ENCODE measurements at places on chromosomes 12 and 14.

- DNase-seq: no peak
Measured at GRCh38 chr12:57250541-57250940, 446 bp downstream of the STAC3 start.

DNA sequence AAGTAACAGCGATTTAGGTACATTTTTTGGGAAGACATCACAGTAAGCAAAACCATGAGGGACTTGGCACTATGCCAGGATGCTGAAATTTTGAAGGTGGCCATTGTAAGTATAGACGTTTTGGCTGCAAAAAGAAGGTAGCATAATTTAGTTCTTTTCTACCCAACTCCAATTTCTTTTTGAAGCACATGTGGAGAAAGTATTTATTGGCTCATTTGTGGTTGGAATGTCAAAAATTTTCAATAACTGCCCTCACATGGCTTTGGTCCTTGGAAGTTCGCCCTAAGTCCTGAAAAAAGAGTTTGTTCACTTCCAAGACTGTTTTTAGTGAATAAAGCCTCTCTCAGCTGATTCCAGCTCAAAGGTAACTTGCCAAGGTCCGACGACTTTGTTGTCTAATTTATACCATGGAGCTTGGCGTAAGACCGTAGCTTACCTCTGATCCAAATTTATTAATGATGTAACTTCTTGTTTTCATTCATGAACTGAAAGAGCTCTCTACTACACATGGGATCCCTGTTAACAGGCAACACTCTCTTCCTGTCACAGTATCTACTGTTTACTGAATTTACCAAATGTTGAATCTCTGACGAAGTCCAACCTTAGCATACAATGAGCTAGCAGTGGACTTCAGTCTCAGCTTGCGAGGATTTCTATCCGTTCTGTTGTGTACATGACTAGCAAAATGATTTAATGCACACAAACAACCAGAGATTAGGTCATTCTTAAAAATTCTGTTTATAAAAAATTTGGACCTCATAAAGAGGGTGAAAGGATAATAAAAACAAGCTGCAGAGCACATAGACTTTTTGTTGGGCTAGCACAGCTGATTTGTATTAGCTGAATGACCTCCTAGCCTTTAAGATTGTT is 49.0 kb downstream of the MSRB3 start:
- no peak for DNase-seq

GRCh38 chr12:113247123-113248050 is 26.1 kb downstream of the TPCN1 start:
- no peak for DNase-seq

GRCh38 chr14:50260511-50260910 is 29.1 kb upstream of the SOS2 start:
- peak; percentile 26 for DNase-seq

DNA sequence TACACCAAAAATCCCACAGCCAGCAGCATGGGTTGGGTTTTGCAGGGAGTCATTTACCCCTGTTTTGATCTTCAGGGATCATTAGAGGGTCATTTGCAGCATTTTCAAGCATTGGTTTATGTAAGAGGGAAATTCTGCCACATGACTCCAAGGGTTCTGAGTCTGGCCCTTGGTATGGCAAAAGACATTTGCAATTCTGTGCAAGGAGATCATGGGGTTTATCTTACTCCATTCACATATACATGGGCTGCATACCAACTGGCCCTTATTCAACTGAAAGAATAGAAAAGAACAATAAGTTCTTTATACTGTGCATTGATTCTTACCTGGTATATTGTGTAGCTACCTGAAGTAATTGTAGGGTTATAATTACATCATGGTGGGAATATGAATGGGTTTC is 13.7 kb downstream of the SIX4 start:
- no peak for DNase-seq

DNA sequence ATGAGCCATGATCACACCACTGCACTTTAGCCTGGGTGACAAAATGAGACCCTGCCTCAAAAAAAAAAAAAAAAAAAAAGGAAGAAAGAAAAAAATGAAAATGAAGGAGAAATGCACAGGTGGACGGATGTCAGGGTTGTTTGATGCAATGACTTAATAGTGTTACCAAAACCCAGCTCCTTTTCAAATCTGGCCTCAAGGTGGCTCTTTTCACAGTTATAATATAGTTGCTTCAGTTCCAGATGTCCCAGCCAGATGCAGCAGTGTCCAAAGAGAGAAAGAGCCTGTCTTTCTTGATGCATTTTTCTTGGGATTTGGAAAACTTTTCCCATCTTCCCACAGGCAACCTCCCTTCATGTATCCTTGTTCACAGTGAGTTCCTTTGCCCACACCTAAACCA is 36.5 kb downstream of the KCNMB4 start:
- no peak for DNase-seq

GRCh38 chr12:130219929-130220705 is 57.9 kb downstream of the FZD10 start:
- DNase-seq: no peak

GRCh38 chr14:43692706-43693105 is 814.4 kb downstream of the FSCB start:
- DNase-seq: no peak

DNA sequence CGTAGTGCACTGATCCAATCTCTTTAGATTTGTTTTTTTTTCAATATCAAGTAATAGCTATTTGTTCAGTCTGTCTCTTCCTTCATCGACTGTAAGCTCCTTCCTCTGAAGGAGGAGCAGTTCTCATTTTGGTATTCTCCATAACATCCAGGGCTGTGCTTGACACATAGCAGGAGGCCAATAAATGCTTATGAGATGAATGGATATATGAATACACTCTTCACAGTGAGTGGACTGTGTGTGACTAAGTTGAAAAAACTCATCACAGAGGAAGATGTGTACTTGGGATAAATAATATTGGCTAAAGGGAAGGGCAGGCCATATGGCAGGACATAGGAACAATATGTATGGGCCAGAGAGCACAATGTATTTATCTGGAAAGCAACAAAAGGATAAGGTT is 205.3 kb upstream of the PRICKLE1 start:
- DNase-seq: no peak

DNA sequence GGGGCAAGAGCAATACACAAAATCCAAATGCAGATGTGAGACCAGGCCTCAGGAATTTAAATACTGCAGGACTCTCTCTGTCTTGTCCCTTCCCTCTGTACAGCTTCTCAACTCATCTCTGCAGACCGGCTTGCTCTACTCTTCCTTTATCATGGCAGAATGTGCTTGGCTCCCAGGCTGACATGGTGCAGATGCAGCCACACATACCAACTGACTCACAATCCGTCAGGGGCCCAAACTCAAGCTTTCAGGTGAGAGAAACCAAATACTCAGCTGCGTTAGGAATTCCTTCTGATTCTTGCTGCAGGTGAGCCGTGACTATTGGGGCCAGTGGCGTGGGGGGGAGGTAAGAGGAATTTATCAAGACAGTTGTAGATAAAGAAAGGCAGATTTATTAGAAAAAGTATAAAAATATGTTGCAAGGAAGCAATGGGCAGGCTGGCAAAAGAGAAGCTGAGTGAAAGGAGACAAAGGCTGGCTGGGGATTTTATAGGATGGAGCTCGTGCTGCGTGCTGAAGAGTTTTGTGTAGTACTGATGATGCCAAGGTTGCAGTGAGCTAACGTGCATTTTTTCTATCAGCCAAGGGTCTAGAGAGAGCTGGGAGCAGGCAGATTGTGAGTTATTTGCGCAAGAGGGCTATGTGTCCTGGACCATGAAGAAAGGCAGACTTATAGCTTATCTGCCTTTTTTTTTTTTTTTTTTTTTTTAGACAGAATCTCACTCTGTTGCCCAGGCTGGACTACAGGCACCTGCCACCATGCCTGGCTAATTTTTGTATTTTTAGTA is 5.0 kb upstream of the LGALS3 start:
- DNase-seq: no peak

DNA sequence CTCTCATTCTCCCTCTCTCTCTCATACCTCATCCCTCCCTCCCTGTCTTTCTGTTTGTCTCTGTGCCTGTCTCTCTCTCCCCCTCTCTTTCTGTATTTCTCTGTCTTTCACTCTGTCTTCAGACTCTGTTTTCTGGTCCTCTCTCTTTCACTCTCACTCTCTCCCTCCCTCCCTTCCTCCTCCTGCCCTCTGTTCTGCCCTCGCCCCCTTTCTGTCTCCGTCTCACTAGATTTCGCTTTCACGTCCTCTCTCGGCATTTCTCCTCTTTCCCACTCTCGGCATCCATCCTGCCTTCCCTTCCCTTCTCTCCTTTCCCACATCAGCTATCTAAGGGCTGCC is 183.0 kb downstream of the PHETA1 start:
- DNase-seq: no peak

DNA sequence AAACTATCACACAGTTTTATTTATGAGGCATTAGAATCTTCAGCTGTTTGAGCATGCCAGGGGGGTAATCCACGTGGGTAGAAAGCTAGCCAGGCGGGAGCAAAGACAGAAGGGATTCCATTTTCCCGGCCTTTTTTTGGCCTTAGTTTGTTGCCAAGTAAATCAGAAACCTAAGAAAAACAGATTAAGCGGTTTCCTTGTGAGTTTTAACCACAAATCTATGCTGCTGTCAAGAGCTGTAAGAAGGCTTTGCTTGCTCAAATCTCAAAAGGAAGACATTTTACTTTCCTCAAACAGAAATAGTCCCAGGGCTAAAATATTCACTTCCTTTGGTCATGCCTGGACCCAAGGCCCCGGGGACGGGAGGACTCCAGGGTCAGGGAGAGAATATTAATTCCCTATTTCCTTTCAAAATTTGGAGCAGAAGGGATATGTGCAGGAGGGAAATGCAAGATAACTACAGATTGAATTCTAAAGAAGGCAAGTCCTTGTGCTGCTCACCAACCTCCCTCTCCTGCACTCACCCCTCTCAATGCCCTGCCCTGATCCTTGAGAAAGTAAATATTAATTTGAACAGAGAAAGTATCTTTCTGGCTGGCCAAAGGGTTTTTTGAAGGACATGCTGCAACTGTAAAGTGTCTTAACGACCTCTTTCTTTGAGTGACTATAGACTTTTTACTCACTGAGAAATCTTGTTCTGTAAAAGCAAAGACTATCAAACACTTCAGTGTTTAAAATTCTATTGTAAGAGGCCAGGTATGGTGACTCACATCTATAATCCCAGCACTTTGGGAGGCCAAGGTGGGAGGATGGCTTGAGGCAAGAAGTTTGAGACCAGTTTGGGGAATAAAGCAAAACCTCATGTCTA is 75.7 kb downstream of the HSD17B6 start:
- DNase-seq: no peak

GRCh38 chr14:101017209-101017608 is 113.7 kb upstream of the RTL1 start:
- DNase-seq: no peak

DNA sequence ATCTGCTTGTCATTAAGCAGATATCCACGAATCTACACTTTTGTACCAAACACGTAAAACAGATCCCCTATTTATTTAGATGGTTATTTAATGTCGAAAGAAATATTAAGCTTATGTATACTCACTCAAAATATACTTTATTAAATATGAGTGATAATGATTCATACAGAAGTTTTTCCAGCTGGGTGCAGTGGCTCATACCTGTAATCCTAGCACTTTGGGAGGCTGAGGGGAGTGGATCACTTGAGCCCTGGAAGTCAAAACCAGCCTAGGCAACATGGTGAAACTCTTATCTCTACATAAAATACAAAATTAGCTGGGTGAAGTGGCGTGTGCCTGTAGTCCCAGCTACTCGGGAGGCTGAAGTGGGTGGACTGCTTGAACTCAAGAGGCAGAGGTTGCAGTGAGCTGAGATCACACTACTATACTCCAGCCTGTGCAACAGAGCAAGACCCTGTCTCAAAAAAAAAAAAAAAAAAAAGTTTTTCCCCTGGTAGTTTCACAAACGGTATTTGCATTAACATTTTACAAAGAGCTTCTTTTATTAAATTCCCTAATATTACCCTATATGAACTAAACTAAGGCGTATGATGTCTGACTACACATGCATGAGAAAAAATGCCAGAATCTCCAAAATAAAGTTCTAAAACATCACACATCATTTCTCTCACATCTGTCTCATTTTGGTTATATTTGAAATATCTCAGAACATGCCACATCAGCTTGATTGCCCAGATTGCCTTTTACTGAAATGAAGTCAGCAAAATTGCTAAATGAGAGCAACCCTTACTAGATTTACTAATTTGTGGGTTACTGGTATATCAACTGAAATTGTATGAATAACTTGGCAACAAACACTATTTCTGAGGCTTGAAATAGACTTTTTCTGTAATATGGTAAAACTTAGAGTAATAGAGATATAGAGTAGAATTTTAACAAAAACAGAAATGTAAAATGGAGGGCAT is 74.9 kb downstream of the PAWR start:
- DNase-seq: peak; percentile 15

- DNase-seq: no peak
Measured at GRCh38 chr12:52346593-52346992, 20.7 kb downstream of the KRT85 start.

DNA sequence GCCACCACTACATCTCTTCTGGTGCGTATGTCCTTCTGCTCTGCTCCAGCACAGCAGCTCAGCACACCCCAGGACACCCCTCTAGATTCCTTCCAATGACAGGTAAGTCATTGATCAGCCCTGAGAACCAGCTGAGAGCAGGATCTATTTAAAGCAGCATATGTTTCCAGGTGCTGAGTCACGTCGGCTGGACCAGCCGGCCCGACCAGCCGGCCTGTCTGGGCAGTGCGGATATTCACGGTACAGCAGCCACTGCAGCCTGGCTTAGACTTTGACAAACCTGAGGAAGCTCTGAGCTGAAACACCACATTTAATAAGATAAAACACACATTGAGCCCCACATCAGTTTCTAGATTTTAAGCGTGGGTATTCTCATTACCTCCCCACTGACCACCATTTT is 31.8 kb upstream of the RPH3A start:
- DNase-seq: no peak

DNA sequence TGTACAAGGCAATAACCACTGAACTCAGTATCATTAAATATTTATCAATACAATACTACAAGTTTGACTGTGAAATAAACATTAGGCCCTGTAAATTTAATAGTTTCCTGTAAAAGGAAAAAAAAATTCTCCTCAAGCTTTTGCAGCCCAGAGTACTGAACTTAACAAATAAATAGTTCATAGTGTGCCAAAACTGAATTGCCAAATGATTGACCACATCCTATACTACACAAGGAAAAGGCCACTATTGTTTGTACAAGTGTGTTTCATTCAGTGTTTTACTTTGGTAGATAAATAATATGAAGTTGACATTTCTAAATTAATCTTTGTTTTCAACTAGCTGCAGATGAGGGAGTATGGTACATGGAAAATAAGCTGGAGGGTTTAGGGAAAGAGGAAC is 379.6 kb downstream of the FLRT2 start:
- no peak for DNase-seq
